NCI-H1930 (cell line): ENCODE measurements at places on chromosomes 3 and 15.

GRCh38 chr15:43143203-43143941, 10.0 kb downstream of the TMEM62 start:
- no peak for DNase-seq

DNA sequence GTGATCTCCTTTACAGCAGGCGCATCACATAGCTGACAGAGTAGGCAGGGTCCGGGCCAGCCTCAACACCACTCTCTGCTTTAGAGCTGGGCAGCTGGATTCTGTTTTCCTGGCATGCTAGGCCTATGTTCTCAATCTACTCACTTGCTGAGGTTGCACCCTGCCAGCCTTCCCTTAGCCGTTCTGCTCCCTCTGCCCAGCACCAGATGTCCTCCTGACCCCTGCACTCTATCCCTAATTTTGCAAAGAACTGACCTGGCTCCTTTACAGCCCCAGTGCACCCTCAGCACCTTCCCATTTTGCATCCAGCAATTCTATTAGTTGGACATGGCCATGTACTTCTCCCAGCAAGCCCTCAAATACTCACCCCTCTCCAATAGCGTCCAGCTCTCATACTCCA, 371.6 kb upstream of the WNT5A start:
- DNase-seq = no peak

GRCh38 chr15:98292442-98293240, 332.1 kb downstream of the ARRDC4 start:
- peak; percentile 9 for DNase-seq

DNA sequence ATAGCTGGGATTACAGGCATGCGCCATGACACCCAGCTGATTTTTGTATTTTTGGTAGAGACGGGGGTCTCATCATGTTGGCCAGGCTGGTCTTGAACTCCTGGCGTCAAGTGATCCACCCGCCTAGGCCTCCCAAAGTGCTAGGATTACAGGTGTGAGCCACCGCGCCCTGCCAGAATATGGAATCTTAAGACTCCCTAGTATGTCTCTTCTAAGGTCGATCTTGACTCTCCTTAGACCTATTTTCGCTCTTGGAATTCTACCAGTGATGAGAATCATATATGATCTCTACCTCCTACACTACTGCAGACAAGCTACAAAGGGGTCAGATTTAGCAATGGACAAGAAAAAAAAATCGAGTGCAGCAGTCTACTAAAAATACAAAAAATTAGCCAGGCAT, 19.3 kb upstream of the EOGT start:
- no peak for DNase-seq

DNA sequence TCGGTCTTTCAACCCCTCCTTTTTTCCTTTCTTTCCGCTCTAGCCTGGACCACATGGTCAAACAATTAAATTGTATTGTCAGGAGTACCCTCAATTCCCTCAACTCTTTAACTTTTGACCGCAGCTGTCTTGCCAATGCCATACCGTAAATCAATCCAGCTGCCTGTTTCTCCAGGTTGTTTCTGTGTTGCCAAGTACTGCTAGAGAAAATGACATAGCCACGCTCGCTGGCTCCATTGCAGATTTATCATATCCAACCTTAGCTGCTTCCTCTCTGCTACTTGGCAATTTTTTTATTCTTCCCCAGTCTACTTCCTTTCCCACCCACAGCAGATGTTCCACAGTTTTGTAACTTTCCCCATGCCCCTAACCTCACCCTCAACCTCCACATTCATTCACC, 60.0 kb downstream of the ZNF385D start:
- DNase-seq = no peak

DNA sequence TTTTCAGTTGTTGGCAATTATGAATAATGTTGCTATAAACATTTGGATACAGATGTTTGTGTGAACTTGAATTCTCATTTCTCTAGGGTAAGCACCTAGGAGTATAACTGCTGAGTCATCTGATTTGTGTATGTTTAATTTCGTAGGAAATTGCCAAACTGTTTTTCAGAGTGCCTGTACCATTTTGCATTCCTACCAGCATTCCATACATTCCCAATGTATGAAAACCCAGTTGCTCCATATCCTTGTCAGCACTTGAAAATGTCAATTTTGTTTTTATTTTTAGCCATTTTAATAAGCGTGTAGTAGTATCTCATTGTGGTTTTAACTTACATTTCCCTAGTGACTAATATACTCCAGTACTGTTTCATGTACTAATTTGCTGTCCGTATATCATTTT, 98.5 kb upstream of the TSC22D2 start:
- DNase-seq = no peak

GRCh38 chr15:25799906-25800700, 63.0 kb downstream of the ATP10A start:
- DNase-seq = no peak

DNA sequence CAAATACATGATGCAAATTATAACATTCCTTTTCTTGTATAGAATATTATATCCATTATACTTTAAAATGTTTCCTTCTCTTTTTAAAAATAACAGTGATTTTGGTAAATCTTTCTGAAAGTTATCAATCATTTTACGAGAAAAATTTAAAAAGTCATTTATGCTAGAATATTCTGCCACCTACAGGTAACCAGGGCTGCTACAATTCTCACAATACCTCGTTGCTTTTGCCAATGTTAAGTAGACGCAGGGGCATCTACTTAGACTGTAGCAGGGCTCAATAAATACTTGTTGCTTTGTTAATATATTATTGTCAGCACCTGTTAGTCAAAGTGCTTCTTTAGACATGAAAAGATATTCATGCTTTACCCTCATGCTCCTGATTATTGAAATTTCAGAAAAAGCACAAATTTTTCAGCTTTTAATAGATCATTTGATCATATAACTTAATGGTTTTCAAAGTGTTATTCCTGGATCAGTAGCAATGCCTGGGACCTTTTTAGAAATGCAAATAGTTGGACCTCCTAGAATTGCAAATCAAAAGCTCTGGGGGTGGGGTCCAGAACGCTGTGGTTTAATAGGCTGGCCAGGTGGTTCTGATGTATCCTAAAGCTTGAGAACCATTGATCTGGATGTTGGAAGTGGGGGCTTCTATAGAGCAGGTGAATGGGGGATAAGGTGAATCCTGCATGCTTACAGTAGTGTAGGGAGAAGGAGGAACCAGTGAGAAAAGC, 223.6 kb upstream of the PDZRN3 start:
- peak; percentile 2 for DNase-seq

DNA sequence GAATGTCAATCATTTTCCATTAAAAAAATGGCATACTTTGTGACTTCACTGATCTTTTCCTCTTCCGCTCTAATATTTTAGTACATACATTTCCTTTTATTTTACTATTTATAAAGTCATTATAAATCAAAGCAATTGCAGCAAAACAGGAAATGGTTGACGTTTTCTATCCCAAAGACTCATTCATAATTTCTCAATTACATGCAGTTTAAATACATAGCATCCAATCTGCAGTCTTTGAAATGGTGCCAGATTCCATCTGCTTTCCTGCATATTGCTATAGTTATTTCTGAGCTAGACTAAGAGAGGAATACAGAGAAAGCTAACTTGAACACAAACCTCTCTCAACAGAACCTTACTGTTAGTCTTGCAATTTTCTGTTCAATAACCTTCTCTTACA, 179.8 kb downstream of the ZPLD1 start:
- DNase-seq = no peak

DNA sequence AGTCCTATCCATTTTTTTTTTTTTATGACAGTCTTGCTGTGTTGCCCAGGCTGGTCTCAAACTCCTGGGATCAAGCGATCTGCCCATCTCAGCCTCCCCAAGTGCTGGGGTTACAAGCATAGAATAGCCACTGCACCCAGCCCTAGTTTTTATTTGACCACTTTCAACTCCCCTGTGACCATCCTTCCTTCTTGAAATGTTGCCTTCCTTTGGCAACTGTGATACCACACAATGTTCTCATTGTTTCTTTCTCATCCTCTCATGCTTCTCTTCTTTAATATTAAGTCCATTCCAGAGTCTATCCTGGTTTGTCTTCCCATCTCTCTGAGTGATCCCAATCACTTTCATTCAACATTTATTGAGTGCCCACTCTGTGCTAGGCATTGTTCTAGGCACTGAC, 7.9 kb upstream of the GPD1L start:
- DNase-seq = no peak

- DNase-seq = no peak
Observed at GRCh38 chr3:46730819-46731218, 13.2 kb upstream of the PRSS50 start.
